LoVo (cell line): ENCODE measurements at places on chromosomes 3 and 15.

GRCh38 chr3:23648326-23648995 lies 157.3 kb upstream of the UBE2E1 start:
- no peak for DNase-seq

DNA sequence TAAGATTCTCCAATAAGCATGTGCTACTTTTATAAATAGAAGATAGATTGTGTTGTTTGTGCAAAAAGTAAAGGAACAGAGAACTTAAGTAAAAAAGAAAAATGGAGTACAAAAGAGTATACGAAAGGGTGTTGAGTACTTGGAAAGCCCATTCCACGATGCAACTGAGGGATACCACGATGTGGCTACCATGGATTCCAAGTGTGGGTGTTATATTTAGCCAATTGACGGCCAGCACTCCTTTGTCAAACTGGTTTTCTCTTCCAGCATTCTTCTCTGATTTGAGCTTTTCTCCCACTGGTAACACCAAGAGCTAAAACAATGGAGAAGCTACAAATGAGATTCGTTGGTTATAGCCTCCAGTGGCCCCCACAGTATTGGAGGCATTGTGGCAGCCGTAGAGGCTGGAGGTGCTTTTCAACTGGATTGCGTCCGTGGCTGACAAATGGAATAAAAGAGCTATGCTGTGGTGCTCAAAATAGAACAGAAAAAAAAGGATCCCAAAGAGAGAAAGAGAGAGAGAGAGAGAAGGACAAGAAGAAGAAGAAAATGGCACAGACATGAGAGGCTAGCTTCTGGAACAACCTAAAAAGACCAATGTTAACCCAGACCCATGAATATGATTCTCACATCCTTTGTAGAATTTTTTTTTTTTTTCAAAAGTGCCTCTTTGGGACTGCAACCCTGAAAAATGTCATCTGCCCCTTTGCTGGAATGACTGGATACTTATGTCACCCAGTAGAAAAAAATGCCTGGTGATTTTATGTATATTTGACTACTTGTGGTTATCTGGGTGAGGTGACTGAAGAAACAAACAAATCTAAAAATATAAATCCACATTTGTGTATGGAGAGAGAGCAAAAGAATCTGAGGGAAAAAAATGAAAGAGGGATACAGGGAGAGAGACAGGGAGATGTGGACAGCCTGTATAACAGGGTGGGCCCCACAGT lies 345.1 kb downstream of the RORA start:
- DNase-seq = no peak

GRCh38 chr15:33735637-33736247 lies 232.6 kb upstream of the CHRM5 start:
- DNase-seq = peak; percentile 17

GRCh38 chr3:2839876-2840275 lies 270.3 kb downstream of the IL5RA start:
- no peak for DNase-seq

DNA sequence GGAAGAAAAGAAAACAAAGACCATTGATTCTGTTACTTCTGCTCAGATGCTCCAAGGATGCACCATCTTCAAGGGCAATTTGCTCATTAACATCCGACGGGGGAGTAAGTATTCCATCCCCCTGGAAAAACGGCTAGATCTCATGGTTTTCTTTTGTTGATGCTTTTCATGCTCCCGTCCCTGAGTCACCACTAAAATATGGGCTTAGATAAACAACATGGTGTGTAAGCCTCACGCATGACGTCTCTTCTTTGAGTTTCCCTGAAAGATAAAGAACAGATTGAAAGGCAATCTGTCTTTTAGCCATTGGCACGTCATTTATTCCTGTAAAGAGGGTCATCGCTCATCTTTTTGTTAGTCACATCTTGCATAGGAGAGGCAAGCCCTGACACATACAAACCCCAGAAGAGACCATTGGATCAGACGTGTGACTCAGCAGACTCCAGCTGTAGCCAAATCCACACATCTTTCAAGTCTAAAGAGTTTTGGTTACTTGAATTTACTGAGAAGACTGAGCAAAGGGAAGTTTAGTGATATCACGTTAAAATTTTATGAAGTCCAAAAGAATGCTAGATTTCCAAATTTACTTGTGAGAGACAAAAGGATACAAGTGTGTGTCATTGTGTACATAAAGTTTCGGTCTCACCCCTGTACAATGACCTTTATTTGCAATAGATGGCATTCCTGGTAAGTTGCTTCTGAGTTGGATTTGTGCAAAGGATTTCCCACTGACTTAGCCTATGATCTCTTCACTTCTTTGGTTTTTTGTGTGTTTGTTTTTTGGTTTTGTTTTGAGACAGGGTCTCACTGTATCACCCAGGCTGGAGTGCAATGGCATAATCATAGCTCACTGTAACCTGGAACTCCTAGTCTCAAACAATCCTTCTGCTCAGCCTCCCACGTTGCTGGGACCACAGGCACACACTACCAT lies 110.5 kb downstream of the PGPEP1L start:
- DNase-seq = peak; percentile 68

DNA sequence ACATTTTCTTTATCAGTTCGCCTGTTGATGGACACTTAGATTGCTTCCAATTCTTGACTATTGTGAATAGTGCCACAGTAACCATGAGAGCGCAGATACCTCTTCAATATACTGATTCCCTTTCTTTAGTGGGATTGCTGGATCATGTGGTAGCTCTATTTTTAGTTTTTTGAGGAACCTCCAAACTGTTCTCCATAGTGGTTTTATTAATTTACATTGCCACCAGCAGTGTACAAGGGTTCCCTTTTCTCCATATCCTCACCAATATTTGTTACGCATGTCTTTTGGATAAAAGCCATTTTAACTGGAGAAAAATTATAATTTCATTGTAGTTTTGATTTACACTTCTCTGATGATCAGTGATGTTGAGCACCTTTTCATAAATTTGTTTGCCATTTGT lies 59.3 kb downstream of the RASA2 start:
- DNase-seq = no peak

DNA sequence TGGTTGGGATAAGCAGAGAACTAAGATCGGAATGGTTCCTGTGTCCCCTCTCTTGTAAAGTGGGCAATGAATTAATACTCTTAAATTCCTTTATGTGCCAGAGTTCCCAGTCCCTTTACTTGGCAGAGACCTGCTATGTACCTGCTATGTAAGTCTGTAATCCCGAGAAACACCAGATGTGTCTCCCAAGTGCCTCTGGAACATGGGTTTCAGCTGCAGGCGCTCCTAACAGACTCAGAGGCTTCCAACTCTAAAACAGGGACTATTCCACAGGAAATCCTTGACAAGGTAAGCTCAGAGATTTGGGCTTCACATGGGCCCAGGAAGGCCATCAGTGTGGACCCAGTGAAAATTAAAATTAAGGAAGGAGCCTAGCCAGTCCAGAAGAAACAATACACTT lies 117.7 kb upstream of the PLCL2 start:
- DNase-seq = no peak

GRCh38 chr3:55452886-55453285 lies 34.2 kb downstream of the WNT5A start:
- no peak for DNase-seq

- no peak for DNase-seq
Observed at GRCh38 chr15:39250001-39250400, 330.9 kb upstream of the THBS1 start.

GRCh38 chr3:197186887-197187588 lies 111.4 kb downstream of the DLG1 start:
- peak; percentile 64 for DNase-seq

DNA sequence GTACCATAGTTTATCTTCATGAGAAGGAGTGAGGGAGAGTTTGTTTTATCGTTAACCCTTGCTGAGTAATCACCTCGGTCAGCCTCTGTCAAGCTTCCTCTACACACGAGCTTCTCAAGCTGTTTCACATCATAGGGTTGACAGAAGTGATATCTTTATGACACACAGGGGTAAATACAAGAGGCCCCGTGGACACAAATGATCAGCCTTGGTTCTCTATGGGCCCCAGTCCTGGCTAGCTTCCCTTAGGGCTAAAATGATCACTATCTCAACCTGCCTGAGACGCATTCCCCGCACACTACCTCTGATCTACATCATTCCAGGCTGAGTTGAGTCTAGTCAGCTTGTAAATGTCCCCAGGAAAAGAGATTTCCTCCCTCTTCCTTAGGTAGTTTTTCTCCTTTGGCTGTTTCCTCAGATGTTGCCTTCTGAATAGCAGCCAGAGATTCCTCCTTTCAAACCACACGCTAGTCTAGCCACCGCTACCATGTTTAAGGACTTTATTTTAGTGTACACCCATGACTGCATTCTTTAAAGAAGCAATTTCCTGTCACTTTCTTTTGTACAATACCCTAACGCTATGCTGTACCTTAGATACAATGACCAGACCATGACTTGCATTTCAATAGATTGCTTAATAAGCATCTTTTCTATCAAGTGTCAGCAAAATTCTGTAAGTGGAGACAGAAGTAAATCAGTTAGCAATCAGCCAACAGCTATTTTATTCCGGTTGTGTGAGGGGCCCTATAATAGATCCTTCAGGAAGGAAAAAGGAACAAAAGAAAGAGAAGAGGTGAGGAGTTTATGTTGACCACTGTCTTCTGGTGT lies 35.1 kb upstream of the PPARG start:
- no peak for DNase-seq

DNA sequence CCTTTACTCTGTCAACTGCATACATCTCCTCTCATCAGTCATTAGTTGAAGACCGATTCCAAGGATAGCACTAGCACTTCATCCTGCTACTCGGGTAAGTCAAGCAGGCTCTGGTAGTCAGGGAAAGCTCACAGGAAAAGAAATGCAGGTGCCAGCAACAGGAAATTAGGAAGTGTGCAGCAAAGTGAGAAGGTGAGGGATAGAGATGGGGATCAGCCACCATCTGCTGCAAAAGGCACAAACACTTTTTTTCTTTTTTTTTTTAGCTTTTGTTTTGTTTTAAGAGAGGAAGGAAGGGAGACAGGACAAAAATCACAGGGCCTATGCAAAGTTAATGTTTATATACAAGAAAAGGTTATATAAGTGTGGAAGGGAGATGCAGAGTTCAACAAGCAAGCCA lies 9.0 kb upstream of the BTLA start:
- DNase-seq = no peak

DNA sequence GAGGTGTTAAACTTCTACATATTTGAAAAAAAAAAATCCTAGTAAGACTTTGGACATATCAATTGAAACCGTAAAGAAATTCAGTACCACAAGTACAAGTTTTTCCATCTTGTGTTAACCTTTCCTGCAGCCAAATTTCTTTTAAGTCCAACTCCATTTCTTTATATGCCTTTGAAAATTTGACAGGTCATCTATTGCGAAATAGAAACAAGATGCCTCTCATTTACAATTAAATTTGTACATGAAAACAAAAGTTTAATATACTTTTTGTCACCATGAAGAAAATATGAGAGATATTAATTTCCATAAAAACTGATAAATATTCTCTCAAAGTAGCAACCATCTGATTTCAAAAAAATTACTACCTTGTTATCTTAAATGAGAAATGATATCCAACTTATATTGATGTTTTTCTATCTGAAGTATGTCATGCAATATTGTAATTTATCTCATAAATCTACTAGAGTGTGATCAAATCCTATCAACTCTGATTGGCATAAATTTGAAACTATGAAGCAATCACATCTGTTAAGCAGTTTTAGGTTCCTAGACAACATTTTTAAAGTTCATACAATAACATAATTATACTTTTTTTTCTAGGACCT lies 68.2 kb downstream of the TBC1D5 start:
- DNase-seq = no peak

DNA sequence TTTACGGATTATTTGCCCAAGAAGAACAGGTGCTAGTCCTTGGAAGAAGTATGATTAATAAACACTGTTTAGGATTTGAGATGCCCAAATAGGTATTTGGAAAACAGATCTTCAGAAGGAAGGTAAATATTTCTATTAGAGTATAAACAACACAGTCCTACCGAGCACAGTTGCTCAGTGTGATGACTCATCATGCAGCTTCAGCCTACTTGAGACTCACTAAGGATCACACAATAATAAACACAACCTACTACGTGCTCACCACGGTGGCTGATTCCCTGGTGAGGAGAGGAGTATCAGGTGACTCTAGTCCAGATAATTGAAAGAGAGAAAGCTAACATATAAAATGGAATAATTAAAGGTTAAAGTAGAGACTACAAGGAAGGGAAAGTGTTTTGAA lies 72.0 kb downstream of the PDZRN3 start:
- DNase-seq = no peak

DNA sequence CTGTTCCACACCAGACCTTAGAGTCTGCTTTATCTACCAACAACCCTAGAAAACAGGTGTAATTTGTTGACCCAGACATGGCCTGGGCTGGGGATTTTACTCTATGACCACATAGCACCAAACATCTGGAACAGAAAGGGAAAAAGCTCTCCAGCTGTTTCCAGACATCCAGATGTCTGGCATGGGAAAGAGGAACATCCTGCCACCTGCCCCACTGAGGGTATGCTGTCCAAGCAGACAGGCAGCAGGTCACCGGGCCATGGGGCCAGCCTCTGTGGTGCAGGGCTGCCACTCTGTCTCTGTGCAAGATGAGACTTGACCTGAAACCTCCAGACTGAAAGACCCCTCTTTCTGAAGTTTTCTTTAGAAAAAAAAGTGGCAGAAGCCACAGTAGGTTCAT lies 359.3 kb upstream of the ICE2 start:
- no peak for DNase-seq

DNA sequence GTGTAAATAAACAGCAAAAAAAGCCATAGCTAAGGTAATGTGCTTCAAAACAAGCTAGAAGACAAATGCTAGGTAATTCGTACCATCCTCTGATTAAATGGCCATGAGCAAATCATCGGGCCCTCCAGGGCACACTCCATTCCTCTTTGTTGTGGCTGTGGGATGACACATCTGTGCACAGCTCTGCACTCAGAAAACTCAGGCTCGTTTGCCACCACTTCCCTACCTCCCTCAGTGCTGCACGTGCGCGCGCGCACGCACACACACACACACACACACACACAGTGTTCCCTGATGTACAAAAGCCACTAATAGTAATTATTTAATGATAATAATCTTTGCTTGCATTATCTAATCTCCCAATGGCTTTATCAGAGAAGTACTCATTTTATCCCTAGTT lies 336.6 kb downstream of the FEZF2 start:
- no peak for DNase-seq

- DNase-seq = no peak
Observed at GRCh38 chr15:56964182-56964581, 45.7 kb downstream of the TCF12 start.

GRCh38 chr3:168645180-168645579 lies 549.5 kb upstream of the GOLIM4 start:
- DNase-seq = no peak

DNA sequence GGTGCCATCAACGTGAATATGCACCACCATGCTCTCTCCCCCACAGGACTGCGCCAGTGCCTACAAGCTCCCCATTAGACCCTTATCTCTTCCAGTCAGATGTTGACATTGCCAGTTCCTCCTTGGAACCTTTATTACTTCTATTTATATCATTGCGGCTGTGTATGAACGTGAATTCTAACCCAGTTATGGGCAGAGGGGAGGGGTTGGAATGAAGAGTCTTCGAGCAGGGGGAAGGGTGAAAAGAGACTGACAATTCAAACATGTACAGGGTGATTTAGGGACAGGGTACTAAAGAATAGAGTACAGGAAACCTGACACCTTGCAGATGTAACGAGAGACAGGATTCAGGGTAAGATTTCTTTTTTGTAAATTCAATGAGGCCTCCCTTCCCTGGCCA lies 41.8 kb upstream of the ST6GAL1 start:
- DNase-seq = no peak
